GM18507 (cell line): ENCODE measurements at places on chromosomes 2 and 18.

- DNase-seq, result no peak
Observed at GRCh38 chr2:23556929-23557328, 171.9 kb downstream of the KLHL29 start.

DNA sequence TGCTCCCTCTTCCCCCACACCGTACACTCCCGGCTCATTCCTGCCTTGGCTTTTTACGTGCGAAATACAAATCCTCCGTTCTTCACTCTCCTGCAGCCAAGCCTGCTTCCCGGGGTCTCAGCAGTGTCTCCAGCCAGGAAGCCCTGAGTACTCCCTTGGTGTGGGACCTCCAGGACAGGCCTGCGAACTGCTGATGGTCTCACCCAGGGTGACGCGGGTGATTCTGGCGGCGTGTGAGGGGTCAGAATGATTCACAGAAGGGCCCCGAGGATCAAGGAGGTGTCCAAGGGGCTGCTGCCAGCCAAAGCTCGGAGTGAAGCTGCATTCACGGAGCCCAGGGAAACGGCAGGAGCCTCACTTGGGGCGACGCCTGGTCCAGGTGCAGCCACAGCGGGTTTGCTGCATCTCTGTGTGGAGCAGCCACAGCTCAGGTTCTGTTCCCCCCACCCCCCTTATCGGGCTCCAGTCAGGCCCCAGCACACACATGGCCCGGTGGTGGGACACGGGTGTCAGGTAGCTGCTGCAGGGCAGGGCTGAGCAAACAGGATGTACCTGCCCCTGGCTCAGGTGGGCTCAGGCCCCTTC lies 337.7 kb upstream of the MYT1L start:
- DNase-seq, result no peak

DNA sequence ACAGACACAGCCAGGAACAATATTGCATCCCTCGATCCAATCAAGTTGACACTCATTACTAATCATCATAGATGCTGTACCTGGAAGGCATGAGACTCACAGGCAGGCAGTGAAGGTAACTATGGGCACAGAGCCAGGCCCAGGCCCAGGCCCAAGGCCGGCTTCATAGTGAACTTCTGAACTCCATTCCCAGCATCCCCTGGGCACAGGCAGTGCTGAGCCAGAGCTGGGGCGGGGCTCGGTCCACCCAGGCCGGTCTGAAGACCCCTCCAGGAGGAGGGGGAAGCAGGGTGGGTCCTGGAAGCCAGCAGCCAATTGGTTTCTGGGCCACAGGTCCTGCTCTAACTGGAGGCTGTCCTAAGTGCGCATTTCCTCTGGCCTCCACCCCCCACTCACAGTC lies 37.6 kb downstream of the MLPH start:
- no peak for DNase-seq

DNA sequence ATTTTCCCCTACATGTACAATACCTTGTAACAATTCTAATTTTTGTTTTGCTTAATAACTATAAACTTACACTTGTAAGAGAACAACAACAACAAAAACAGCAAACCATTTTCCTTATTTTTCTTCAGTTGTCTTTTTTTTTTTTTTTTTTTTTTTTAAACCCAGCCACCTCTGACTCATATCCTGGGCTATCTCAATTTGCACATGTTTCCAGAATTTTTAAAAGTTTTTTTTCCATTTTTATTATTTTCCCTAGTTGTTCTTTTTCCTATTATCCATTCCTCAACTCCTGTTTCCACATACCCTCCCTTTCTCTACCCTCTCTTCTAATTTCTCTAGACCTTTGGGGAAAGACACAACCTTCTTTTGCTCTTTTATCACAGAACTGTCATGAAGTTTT lies 112.5 kb downstream of the EFEMP1 start:
- no peak for DNase-seq

DNA sequence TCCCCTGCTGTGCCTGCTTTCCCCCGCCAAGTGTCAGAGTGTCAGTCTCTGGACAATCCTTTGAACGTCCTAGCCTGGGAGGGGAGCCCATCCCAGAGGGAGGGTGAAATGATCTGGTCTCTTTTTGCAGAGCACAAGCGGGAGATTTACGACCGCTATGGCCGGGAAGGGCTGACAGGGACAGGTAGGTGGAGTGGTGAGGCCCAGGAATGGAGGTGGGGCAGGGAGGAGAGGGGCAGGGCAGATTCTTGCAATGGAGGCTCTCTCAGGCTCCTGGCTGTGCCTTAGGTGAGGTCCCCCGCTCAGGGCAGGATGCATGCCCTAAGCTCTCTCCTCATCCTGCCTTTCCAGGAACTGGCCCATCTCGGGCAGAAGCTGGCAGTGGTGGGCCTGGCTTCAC lies 2.4 kb downstream of the DNAJB2 start:
- no peak for DNase-seq

DNA sequence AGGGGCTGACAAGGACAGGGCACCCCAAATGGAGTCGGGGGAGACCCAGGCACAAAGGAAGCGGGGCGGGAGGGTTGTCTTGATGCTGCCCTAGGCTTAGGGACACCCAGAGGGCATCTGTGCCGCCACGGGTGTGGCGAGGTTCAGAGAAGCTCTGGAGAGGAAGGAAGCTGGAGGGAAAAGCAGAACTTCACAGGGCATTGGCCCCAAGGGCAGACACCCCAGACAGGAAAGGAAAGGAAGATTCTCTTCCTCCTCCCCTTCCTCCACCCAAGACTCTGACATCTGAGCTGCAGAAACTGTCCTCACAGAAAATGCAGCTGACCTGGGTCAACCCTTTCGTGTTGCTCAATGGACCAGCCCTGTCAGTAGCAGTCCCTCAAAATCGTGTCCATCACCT lies 25.6 kb downstream of the DNMT3A start:
- DNase-seq, result no peak

DNA sequence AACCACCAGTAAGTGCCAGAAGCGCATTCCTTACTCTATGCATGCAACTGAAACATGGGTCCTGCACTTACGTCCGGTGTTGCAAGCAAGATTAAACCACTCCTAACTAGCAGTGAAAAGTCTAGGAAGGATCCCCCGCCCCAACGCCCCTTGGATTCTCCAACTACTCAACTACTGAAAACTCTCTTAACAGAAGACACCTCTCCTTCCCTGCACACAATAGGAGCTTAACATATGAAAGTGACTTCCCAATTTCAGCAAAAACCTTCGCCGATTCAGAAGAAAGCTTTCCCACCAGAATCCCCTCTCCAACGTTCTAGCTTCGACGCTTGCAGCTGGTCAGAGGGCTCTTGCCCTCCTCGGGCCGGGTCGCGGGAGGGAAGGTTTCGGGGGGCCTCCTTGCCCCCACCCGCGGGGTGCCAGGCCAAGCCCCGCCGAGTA lies 578 bp downstream of the IWS1 start:
- DNase-seq, result no peak

- DNase-seq, result no peak
Observed at GRCh38 chr2:47890711-47891368, 15.5 kb downstream of the FBXO11 start.

GRCh38 chr2:230953845-230954244 lies 28.8 kb upstream of the GPR55 start:
- DNase-seq, result no peak

DNA sequence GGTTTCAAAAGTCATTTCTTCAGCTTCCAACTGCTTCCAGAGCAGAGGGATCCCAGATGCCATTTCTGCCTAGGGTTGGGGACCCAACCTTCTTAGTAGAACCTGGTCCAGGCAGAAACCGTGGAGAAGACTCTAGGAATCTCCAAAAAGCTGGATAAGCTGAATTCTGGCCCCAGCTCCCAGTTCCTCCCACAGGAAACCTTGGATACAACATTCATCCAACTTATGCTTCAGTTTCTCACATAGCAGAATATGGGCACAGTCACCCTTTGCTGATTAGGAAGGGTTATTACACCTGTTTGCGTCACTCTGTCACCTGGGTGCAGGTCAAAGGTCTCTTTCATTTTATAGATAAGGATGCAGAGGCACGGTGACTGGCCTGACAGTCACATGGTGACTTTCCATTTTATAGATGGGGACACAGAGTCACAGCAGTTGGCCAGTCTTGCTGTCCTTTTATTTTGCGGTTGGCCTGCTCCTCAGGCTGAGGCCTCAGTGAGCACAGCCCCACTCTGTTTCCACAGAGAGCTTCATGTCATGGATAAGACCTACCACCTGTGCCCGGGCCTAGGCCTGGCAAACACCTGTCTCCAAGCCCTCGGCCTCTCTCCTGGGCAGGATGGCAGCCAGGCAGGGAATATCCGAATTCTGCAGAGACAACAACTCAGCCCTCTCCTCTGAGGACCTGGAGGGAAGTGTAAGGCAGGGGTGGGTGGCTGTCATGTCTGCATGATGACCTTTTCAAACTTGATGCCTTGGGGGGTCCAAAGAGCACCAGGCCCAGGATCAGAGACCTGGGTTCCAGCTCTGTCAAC lies 148.8 kb downstream of the SMAD7 start:
- no peak for DNase-seq

- no peak for DNase-seq
Observed at GRCh38 chr2:37324786-37325624, at the start of gene PRKD3. Gene PRKD3 (minus strand): TSS chr2:37324833. CDS start chr2:37316524, 8,309 bp downstream.

DNA sequence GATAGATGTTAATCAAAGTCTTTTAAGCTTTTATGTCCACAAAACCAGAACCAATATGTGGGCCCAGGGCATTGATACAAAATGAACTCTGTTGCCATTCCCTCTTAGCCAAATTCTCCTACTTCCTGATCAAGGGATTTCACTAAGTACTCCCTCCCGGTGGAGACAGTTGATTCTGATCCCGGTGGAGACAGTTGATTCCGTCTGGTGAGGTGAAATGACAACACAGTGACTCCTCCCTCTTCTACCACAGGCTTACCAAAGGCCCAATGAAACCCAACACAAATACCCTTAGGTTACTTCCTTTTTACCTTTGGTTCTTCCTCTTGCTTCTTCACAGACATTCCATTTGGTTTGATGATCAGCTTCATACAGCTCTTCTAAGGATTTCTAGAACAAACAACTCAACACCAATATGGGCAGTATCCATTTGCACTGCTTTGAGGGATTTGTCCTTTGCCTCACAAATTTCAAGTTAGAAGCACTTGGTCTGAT lies 153.8 kb downstream of the IKZF2 start:
- DNase-seq, result no peak

- no peak for DNase-seq
Observed at GRCh38 chr2:48651158-48651790, 33.6 kb downstream of the GTF2A1L start.

DNA sequence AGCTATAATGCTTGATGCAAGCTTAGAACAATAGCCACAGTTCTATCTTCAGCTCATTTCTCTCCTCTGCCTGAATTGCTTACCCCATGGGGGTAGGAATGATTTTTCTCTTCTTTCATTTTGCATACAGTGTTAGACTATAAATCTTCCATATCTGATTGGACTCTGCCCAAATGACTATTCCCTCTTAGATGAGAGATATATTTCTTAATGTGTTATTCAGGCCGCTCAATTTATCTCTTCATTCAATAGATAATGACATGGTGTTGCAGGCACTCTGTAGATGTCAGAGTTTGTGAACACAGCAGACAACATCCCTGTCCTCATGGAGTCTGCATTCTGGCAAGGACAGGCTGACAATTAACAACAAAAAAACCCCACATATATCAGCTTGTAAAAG lies 443.7 kb upstream of the CELF4 start:
- no peak for DNase-seq

DNA sequence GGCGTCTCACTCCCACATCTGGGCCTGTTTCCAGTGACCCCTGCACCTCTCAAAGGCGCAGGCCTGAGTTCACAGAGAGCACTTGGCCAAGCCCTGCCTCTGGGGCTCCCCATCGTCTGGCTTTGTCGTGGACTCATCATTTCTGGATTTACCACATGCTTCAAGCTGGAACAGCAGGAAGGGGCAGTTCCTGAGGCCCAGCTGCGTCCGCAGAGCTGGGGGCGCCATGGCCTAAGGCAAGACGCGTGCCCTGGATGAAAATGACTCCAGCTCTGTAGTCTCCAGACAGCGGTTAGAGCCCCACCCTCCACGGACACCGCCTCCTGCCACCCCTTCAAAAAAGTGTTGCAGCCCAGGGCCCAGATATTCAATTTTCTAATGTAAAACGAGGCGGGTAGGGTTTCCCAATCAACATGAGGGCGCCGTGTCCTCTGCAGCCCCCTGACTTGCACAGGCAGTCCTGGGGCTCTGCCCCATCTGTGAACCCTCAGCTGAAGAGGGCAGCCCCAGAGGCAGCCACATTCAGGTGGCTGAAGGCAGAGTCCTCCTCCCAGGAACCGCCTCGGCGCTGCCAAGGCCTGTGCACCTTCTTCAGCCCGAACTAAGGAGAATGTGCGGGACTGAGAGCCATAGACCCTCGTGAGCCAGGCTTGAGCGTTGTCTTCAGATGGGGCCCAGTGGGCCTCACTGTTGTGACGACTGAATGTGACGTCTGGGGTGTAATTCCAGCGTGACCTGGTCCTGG lies 85.5 kb downstream of the NFATC1 start:
- DNase-seq, result no peak

DNA sequence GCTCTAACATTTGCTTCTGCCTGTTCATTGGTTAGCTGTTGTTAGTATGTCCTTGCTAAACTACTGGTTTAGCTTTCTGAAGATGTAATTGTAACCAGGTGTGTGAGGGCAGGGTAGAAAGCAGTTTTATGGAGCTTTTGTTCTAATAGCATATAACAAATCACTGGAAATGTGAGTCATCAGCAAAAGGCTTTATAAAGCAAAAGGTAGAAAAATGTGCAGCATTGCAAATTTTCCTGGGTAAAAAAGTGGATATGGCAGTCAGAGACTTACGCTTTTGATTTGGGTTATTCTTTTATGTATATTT lies 85.3 kb downstream of the ZNF407 start:
- no peak for DNase-seq

DNA sequence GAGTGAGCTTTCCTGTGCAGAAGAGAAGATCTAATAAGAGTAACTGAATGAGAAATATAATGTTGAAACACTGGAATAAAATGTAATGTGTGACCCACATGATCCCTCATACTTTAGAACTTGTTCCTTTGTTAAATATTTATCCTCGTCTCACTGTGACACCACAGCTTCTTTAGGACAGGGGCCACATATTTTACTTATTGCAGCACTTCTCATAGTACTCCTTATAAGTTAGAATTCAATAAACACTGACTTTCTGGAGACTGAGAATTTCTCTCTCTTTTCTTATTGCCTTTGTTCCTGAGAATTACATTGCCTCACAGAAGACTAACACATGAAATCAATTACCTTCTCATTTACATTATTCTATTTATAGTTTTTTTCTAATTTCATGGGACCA lies 1234.6 kb upstream of the CHAC2 start:
- DNase-seq, result no peak

DNA sequence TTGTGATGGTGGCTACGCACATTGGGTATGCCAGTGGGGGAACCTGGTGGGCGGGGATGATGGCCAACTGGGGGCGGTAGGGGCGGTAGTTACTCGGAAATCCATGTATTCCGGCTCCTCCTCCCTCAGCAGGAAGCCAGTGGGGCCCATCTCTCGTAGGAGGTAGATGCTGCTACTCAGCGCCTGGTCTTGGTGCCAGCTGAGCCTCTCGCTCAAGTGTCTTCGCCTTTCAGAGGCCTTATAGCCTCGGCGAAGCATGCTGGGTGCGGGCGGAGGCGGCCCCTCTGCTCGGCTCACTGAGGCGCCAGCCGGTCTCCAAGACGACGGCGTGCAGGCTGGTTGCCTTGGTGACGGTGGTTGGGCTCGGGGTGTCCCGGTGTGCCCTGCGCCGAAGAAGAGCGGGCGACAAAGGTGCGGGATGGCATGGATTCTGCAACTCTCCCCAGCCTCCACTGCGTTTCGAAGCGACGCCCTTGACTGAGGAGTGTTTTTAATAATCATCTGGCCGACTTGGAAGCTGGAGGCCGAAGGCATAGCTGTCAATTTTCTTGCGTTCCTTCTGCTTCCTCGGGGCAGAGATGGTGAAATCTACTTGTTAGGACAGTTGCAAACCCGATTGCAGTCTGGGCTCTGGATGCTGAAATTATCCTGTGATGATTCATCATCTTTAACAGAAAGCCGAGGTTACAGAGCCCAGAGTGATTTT lies at the start of gene ZSWIM2:
Gene ZSWIM2 (minus strand): TSS at position 298 of the 706 bp plus-strand sequence. CDS start 40 bp downstream, at position 258.
- DNase-seq, result no peak
